ENCODE measurements at places on chromosomes 6 and 20. TPM values are rescaled to one million over a fixed set of nuclear protein-coding genes. Genes with fewer than 3 reads are reported as not detected.

Gene ELOVL4
- 0.12 TPM for total RNA-seq

Gene TAF8
- 32.2 TPM for total RNA-seq

Gene ADA
- total RNA-seq, result 8.5 TPM

Gene SNAI1
- total RNA-seq, result 0.82 TPM

Gene FBXO9
- total RNA-seq, result 54.9 TPM

Gene COX7A2
- total RNA-seq, result 911 TPM

Gene SASH1
- total RNA-seq, result 31.8 TPM

Gene BPIFB2
- not detected for total RNA-seq

Gene DNAAF9
- 20.1 TPM for total RNA-seq
